ENCODE measurements at places on chromosomes 5 and 9.

GRCh38 chr5:66452109-66452508 is 144.1 kb upstream of the MAST4 start:
- no peak for DNase-seq

- DNase-seq, result no peak
These were observed 110.7 kb downstream of the RXRA start for GRCh38 chr9:134436911-134437310.

- no peak for DNase-seq
These were observed 293.4 kb upstream of the PUM3 start for GRCh38 chr9:3137347-3137695.

DNA sequence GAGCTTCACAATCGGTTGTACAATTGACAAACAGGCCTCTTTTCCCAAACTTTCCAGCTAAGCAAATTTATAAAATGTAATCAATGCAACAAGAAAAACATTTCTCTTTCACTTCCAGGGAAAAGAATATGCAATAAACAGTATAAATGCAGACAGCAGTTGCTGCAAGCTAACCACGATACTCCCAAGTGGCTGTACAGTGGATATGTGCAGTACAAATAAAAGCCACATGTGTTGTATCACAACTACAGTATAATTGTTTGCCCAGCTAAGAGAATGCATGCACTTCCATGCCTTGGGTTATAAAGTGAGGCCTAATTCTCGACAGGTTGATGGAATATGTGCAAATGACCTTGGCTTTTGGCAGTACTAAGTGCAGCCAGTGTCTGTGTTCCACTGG is 16.7 kb upstream of the PDCL start:
- no peak for DNase-seq

GRCh38 chr9:101093620-101094019 is 65.1 kb downstream of the PLPPR1 start:
- DNase-seq, result no peak

DNA sequence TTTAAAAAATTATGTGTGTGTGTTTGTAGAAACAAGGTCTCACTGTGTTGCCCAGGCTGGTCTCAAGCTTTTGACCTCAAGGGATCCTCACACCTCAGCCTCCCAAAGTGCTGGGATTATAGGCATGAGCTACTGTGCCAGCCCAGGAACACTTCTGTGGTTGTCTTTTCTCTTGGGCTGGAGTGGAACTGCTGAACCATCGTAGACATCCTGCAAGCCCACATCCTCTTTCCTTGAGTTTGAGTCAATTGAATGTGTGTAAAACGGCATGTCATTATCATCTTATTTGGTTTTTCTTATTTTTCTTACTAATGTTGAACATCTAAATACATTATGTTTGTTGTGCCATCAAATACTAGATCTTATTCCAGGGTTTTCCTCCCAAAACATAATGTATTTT is 40.0 kb downstream of the EHMT1 start:
- DNase-seq, result no peak

Measured in NCI-H2081 (cell line).